Suppressor macrophage treated with lipopolysaccharide for 1 hour (primary cell): ENCODE measurements at places on chromosomes 6 and 20.
A peak's percentile ranks its signal among the peaks of the same experiment; 100 is the strongest.

DNA sequence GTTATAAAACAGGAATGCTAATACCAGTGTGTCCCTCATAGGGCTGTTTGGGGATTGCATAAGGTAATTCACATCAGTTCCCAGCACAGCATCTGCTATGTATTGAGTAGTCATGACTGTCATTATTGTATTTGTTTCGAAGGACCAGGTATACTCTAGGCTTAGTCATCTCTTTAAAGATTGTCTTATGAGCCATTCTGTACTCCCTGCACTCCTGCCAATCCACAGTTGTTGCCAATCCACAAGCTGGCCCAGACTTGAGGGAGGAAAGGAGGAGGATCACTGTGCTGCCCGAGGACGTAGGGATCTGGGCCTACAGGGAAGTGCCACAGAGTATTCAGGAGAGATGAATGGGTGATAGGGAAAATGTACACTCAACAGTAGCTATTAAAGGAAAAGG is 113.0 kb upstream of the TIAM2 start:
- no peak for DNase-seq

DNA sequence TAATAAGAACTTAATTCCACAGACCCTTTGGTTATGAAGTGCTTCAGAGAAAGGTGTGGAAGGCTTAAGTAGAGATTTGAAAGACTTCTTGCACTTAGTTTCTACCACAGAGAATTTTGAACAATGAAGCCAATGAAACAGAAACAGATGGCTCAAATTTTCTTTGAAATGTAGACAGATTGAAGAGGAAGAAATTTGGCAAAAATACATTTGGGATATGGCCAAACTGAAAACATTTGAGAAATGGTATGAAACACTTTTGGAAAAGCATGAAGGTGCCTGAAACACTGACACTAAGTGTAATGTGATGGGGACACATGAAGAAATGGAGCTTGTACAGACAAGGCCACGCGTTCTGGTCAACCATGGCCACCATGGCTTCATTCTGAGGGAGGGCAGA is 272.4 kb upstream of the EXOC2 start:
- no peak for DNase-seq

DNA sequence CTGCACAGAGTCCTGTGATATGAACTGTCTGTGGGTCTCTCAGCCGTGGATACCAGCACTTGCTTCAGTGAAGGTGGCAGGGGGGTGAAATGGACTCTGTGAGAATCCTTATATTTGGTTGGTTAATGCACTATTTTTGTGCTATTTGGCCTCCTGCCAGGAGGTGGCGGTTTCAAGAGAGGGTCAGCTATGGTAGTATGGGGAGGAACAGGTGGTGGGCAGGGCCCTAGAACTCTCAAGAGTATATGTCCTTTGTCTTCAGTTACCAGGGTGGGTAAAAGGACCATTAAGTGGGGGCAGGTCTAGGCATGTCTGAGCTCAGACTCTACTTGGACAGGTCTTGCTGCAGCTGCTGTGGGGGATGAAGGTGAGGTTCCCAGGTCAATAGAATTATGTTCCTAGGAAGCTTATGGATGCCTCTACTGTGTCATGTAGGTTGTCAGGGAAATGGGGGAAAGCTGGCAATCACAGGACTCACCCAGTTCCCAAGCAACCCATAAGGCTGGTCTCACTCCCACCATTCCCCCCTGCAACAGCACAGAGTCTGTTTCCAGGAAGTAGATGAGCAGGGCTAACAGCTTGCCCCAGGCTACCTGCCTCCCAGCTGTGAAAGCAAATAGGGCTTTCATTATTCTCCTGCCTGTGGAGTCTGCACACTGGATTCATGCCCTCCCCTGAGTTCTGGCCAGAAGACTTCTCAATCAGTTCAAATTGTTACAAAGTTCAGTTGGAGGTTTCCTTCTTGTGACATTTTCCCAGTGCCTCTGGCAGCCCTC is 56.8 kb upstream of the PHIP start:
- DNase-seq: no peak

DNA sequence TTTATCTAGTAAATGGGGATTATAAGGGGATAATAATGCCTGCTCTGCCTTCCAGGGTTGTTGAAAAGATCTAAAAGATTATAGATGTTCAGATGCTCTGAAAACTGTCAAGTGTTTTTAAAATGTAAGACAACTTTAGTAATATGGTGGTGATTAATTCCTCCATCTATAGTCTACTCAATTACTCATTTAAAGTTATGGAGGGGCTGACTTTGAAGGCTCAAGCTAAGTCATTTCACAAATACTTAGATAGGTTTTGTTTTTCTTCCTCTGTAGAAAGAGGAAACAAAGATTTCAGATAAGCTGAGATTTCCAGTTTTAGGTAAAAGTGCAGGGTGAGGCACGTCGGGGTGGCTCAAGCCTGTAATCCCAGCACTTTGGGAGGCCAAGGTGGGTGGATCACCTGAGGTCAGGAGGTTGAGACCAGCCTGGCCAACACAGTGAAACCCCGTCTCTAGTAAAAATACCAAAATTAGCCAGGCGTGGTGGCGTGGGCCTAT is 50.5 kb upstream of the PIM1 start:
- DNase-seq: no peak

GRCh38 chr6:2196079-2196679 is 49.2 kb downstream of the GMDS start:
- peak; percentile 70 for DNase-seq

- DNase-seq: no peak
Observed at GRCh38 chr20:63103402-63104311, 96.9 kb upstream of the BHLHE23 start.

DNA sequence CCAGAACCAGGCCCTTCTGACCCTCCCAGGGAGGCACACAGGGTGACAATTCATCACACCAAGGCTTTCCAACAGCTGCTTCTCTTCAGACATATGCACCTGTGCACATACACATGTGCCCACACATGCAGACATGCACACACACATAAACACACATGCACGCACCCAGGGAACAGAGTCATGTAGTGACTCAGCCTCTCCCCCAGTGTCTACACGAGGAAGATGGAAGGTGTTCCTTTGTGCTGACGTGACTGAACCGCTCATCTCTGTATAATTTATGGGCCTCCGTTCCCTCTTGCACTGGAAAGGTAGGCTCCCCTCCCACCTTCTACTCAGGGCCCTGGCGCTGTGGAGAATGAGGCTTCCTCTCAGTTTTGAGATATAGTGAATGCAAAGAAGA is 23.8 kb upstream of the PLEKHG1 start:
- DNase-seq: no peak

DNA sequence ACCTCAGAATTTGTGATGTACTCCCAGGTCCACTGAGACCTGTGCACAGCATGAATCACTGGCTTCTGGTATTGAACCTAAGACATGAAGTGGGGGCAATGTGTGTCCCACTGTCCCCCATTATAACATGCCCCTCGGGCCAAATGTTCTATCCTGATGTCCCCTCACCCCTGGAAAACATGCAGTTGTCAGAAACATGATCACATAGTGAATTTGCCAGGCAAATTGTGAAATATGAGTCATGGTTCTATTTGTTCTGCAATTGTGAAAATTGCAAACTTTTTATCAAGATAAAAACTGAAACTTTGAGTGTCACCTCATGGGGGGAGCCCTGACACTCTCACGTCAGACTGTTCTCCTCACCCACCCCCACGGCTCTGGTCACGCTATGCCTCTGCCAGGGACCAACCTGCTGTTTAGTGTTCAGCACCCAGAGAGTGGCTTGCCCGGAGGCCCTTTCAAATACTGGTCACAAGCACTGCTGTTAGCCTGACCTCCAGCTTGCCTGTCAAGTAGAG is 305.3 kb downstream of the CLIC5 start:
- DNase-seq: peak; percentile 99

DNA sequence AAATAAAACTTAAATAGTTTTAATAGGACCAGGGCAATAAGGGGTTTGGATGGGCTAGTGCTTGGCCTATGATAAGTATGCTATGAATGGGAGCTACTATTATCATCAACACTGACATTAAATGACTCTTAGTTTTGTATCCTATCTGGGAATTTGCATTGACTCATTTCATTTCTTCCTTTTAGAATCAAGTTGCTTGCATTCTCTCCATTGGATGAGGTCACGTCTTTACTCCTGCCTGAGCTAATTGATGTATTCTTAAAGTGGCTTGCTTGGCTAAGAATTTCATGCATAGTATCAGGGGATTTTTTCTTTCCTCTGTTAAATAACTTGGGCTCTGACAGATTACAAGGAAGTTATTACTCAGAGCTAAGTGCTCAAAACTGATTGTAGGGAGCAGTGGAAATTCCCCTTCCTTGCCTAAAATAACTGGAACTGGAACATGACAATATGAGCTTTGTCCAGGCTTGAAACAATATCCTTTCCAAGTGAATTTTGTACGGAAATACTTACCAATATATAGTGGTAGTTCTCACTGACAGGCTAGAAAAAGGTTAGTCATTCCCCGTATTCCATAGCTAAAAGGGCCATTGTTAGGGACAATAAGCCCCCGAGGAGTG is 169.9 kb downstream of the BCAS1 start:
- DNase-seq: peak; percentile 95

GRCh38 chr20:23349338-23350195 is 1.0 kb upstream of the NXT1 start:
- no peak for DNase-seq

- DNase-seq: no peak
Observed at GRCh38 chr6:28105245-28105639, 19.2 kb upstream of the ZSCAN16 start.
